Brain pericyte (primary cell): ENCODE measurements at places on chromosomes 3 and 15.

GRCh38 chr3:117989982-117990381, 1044.7 kb downstream of the IGSF11 start:
- DNase-seq: no peak

- no peak for DNase-seq
Observed at GRCh38 chr3:106176734-106177133, 307.9 kb upstream of the CBLB start.

GRCh38 chr3:169148448-169149348, 514.8 kb downstream of the MECOM start:
- no peak for DNase-seq

DNA sequence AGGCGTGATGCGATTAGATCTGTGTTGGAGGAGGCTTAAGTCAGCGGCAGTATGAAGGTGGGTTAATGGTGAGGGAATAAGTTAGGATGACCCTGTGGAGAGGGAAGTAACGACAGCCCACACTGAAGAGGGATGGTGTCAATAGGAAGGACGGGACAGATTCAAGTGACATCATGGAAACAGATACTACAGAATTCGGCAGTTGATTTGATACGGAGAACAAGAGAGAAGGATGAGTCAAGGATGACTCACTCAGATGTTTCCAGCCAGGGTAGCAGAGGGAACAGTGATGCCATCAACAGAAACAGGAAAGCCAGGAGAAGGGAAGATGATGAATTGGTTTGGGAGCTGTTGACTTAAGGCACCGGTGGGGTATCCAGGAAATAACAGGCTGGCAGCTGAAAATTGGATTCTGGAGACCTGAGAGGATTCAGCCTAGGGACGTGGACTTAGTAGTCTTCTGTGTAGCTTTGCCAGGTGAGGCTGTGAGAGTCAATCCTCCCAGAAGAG, 38.0 kb downstream of the SHC4 start:
- peak; percentile 16 for DNase-seq

DNA sequence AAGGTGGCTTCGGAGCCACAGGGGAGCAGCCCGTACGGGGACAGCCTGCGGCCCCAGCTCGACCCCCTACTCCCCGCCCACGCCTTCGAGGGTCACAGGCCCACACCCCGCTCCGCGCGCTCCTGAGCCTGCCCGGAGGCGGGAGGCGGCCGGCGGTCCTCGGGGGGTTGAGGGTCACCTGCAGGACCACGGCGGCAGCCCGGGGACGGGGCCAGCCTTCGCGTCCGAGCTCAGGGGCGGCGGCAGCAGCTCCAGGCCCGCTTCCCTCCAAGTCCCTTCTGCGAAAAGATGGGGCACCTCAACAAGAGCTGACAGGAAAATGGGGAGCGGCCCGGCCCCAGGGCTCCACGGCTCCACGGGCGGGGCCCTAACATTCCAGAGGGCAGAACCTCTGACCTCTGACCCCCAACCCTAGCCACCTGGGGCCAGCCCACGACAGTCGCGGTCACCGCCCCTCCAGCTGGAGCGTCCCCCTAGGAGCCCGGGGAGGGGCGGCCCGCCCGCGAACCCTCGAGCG, 428 bp downstream of the LYSMD4 start:
- no peak for DNase-seq

DNA sequence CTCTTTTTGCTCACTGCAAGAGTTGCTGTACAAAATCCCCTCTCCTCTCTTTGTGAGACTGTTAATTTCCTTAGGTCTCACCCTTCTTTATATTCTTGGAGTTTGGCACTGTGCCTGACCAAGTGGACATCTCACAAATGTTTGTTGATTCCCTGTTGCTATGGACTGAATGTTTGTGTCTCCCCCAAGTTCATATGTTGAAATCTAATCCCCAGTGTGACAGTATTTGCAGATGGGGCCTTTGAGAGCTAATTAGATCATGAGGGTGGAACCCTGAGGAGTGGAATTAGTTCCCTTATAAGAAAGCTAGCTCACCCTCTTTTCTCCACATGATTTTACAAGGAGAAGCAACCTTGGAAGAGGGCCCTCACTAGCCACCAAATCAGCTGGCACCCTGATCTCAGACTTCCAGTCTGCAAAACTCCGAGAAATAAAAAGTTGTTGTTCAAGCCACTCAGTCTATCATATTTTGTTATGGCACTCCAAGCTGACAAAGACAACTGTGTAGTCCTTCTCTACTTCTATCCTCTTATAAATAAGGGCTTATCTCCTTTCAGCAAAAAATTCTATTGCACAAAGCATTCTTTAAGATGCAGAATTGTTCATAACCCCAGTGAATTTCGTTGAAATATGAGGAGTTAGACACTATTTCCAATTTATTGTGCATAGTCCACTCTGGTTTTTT, 65.5 kb upstream of the NPHP3 start:
- DNase-seq: no peak

GRCh38 chr3:112769286-112769978, 77.2 kb downstream of the CD200R1L start:
- no peak for DNase-seq

GRCh38 chr15:27336676-27337075, 365.7 kb downstream of the GABRG3 start:
- no peak for DNase-seq

- no peak for DNase-seq
Observed at GRCh38 chr15:67127331-67127664, 61.9 kb downstream of the SMAD3 start.

GRCh38 chr15:90209591-90209990, 8.5 kb downstream of the SEMA4B start:
- DNase-seq: no peak

- DNase-seq: no peak
Observed at GRCh38 chr3:12716605-12717151, 42.4 kb downstream of the TMEM40 start.

DNA sequence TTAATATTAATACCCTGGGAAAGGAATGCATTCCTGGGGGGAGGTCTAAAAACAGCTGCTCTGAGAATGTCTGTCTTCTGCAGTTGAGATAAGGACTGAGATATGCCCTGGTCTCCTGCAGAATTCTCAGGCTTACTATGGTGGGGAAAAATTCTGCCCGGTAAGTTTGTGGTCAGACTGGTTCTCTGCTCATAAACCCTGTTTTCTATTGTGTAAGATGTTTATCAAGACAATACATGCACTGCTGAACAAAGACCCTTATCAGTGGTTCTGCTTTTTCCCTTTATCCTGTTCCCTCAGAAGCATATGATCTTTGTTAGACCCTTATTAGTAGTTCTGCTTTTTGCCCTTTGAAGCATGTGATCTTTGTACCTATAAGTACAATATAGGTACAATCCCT, 494.6 kb downstream of the CNTN6 start:
- DNase-seq: no peak

- DNase-seq: no peak
Observed at GRCh38 chr3:94146455-94146854, 83.6 kb downstream of the NSUN3 start.

- DNase-seq: no peak
Observed at GRCh38 chr3:113600418-113601182, 68.2 kb downstream of the SIDT1 start.

- no peak for DNase-seq
Observed at GRCh38 chr3:56994391-56994790, 66.1 kb upstream of the SPATA12 start.

- DNase-seq: no peak
Observed at GRCh38 chr15:48581219-48581618, 64.3 kb downstream of the FBN1 start.

DNA sequence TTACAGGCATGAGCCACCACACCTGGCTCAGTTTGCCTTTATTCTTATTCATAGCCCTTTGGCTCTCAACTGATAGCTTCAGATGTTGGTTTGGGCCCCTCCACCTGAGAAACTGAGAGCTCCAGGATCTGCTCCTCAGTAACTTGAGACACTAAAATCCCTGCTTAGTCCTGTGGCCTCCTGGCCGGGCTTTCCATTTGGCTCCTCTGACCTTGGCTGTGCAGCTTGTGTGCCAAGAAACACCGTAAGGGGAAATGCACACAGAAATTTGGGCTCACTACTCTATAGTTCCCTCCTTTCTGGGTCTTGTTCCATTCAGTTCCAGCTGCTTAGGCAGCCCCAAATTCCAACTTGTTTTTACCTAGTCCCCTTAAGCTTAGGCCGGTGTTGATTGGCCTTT, 24.9 kb downstream of the NIPA2 start:
- no peak for DNase-seq

DNA sequence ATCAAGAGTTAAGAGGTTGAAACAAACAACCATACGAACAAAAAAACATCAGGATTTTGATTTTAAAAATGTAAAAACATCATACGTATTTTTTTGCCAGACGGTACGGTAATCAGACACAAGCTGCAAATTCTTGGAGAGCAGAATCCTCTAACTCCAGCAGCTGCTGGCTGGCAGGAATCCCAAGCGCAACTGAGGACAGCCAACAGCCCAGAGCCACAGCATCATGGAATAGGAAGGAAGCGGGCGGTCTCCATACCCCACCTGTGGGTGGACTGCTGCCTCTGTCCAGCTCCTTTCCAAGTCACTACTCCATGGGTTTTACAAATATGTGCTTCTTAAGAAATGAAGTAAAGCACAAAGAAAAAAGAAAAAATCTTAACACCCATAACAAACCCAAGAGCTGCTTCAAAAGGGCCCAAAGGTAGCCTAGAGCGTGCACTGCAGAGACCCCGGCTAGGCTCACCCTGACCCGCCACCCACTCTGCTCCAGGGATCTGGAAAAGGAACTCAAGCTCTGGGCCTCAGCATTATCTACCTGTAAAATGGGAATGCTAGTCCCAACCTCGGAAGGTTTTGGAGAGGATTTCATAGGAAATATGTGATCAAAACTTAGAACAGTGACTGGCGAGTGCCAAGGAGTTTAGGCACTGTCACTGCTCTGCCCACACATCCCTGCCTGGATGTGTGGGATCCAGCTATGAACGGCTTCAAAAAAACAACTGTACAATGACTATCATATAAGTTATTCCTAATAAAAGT, 33.4 kb downstream of the ZXDC start:
- no peak for DNase-seq

GRCh38 chr15:48020166-48020565, 100.6 kb upstream of the SLC24A5 start:
- DNase-seq: no peak

DNA sequence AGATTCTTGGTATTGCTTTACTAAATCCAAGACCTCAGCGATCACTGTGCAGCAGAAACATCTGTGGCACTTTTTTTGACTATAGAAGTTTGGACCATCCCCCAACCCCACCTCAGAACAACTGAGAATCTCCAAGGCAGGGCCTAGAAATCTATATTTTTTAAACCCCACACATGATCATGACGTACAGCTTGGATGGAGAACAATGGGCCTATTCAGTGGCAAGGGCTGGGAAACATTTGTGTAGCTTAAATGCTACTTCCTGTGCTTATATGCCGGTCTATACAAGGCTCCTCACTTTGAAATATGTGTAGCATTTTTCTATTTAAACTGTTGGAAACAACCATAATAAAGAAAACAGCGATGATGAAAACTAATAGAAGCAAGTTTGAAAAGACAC, 55.1 kb upstream of the SPRED1 start:
- DNase-seq: no peak
